ENCODE measurements at places on chromosomes 2 and 18.

DNA sequence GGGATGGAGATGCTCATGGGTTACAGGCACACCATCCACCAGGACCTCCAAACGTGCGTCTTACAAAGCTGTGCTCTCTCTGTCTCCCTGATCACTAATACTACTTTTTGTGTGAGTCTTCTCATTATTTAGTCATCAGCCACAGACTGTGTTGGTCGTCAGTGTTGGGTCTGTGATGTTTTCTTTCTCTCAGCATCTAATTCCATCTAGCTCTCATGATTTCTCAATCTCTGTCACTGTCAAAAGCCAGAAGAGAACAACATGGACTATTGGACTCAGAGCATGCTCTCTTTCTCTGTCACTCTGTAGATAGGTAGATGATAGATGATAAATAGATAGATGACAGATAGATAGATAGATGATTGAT is 6.0 kb upstream of the ARL4C start:
- DNase-seq, result no peak

GRCh38 chr2:170895023-170895757 is 33.9 kb upstream of the GORASP2 start:
- no peak for DNase-seq

GRCh38 chr2:173076581-173077345 is 1.1 kb downstream of the MAP3K20 start:
- DNase-seq, result peak; percentile 19

GRCh38 chr2:38554973-38555595 is 47.6 kb downstream of the HNRNPLL start:
- DNase-seq, result no peak

DNA sequence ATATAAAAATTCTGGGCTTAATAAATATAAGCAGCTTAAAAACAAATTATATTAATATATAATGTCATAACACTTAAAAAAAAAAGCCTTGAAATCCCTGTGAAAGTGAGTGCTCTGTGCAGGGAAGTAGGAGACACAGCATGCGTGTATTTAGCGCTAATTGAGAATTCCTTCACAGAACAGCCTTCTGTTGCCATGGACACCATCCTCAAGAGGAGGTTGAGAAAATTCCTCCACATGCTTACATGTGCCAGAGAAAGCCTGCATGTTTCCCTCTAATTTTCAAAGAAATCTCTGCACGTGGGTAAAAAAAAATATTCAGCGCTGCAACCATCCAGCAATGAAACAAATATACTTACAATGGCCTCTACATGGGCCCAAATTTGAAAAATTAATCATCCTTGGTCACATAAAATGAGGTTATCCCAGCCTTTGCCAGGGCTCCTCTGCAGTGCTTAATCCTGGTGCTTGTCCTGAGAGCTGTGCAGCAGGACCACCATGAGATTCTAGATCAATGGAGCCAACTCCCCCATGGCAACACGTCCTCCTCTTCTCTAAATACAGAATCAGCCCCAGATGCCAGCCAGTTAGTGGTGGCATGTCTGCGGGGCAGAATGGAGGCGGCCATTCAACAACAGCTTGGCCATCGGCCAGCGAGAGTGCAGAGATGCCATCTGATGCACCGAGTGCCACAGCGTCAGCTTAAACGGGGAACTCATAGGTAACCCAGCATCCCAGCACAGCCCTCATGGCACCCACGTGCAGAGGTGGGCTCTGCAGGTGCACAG is 228.0 kb downstream of the MYT1L start:
- DNase-seq, result no peak

DNA sequence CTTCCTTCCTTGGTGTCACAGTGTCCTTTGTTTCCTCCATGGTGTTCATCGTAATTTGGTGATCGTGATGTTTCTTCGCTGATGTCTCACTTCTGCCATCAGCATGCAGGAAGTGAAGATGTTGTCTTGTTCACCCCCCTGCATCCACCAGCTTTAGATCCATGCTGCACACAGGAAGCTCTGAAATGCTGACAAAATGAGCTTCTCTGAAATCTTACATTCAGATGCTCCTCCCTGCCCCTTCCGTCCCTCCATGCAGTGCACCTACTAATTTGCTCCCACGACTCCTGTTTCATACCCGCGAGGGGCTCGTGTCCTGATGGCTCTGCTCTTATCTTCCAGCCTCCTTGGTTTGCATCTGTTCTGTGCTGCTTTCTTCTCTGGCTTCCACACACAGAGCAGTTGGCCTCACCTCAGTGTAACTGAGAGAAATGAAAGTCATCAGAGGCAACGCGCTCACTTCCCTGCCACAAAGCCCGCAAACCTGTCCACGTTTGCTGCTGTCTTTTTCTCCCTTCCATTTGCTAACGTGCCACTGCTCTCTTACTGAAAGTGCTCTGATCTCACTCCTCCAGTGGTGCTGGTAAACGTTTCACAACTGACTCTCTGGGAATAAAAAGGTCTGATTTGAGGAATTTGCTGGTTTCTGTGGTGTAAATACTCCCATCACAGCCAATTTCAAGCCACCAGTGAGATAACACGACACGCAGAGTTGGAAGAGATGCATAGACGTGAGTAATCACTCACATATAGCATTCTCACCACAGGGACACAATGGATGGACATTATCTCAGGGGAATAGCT is 41.0 kb upstream of the MGAT4A start:
- no peak for DNase-seq

- no peak for DNase-seq
These were observed 70.7 kb upstream of the CCDC195 start for GRCh38 chr2:224786848-224787247.

GRCh38 chr18:39702888-39703287 is 2137.3 kb upstream of the CELF4 start:
- peak; percentile 58 for DNase-seq

GRCh38 chr2:43265421-43265820 is 39.0 kb upstream of the ZFP36L2 start:
- DNase-seq, result no peak

GRCh38 chr2:226142463-226142862 is 657.2 kb downstream of the IRS1 start:
- no peak for DNase-seq

DNA sequence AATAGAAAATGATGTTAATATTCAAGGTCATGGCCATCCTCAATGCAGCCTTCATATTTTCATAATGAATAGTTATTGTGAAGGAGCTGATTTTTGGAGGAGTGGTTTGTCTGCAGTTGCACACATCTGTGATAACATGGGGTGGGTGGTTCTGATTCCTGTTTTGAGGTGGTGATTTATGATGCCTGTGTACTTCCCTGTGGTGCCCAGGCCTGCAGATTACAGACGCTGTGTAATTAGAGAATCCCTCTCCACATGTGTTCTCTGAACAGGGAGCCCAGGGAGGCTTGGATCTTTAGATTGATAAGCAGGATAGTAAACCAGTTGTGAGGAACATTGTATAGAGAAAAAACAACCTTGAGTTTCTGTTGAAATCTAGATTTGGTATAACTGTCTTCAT is 117.5 kb downstream of the AGAP1 start:
- DNase-seq, result no peak

DNA sequence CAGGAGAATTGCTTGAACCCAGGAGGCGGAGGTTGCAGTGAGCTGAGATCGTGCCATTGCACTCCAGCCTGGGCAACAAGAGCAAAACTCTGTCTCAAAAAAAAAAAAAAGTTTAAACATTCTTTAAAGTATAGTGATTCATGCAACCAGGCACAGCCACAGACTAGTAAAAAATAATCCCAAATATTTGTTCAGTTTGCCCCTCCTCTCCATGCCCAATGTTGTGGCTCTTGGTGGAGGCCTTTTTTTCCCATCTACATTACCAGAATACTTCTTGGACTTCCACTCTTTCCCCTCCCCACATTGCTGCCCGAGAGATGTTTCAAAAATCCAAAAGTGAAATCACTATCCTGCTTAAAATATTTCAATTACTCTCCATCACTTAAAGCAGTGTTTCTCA is 5.1 kb upstream of the MALT1 start:
- DNase-seq, result no peak
